Endothelial cell of umbilical vein (primary cell): ENCODE measurements at places on chromosomes 5 and 9.

GRCh38 chr5:91022518-91022917, 360.6 kb downstream of the ARRDC3 start:
- DNase-seq, result no peak

GRCh38 chr5:167840527-167841130, 450.8 kb upstream of the WWC1 start:
- DNase-seq, result no peak

- DNase-seq, result peak; percentile 40
Measured at GRCh38 chr5:54895816-54896341, 89.5 kb downstream of the ESM1 start.

DNA sequence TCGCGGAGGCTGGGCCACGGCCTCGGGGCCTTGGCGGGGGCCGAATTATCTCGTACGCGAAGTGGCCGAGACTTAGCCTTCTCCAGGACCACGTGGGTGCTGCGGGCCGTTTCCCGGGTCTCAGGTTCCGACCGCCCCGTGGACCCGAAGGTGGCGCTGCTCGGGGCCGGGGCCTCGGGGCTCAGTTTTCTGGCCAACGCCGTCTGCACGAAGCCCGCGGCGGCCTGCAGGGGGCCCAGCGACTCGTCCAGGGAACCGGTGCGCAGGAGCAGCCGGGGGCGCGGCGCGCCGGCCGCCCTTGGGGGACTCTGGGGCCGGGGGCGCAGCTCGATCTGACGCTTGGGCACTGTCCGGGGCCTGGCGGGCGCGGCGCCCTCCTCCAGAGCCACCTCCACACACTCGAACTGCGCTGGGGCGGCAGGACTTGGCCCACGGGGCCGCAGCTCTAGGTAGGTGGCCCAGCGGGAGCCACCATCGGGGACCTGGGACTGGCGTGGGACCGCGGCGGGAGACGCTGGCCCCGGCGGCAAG, 716 bp downstream of the PROB1 start:
- DNase-seq, result peak; percentile 34

GRCh38 chr5:1291611-1292080, 3.2 kb downstream of the TERT start:
- DNase-seq, result no peak
